ENCODE measurements at places on chromosomes 12 and 14.

- no peak for DNase-seq
Measured at GRCh38 chr14:31006703-31007102, 18.7 kb upstream of the AP4S1 start.

DNA sequence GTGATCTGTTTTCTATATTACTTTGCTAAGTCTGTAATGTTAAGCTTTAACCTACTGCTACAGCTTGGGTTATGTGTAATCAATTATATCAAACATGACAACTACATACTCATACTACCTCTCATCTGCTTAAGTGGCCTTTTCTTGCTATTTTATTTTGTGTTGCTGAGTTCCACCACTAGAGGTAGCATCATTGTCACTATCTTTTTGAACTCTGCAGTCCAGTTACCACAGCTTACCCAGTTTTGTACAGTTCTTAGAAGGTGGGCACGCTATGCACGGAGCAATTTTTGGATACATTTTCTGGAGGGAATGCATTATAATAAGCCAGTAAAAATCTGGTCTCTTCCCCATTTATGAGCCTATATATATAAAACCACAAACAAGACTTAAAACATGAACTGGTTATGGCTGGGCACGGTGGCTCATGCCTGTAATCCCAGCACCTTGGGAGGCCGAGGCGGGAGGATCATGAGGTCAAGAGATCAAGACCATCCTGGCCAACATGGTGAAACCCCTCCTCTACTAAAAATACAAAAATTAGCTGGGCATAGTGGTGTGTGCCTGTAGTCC lies 48.5 kb downstream of the SAV1 start:
- DNase-seq, result peak; percentile 15

DNA sequence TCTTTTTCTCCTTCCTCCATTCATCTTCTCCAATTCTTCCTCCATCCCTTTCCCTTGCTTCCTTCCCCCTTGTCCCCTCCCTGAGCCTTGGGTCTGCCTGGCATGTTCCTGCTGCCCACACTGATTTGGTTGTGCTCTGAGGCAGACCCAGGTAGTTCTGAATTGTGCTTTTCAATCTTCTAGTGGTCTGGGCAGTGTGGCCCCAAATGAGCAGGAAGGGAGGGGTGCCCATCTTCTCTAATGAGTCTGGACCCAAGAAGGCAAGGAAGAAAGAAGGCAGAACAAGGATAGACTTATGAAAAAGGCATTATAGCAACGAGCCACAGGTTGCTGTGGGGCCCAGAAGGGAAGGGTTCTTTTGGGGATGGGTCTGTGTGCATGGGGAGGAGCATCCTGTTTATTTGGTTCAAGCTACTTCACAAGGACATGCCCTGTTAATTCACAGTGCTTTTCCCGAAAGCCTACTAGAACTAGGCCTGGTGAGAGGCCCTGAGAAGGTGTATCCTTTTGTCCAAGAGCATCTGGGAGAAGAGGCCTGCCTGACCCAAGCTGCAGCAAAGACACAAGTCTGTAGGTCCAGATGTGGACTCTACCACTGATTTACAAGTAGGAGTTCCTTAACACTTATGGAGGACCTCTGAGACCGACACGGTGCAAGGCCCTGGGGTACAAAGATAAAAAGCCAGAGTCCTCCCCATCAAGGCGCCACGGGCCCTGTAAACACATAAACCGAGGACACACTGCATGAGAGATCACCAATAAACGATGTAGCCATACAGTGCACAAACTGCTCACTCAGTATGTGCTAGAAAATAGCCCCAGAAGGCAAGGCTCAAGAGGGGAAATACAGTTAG lies 1.1 kb upstream of the SUSD6 start:
- DNase-seq, result no peak

DNA sequence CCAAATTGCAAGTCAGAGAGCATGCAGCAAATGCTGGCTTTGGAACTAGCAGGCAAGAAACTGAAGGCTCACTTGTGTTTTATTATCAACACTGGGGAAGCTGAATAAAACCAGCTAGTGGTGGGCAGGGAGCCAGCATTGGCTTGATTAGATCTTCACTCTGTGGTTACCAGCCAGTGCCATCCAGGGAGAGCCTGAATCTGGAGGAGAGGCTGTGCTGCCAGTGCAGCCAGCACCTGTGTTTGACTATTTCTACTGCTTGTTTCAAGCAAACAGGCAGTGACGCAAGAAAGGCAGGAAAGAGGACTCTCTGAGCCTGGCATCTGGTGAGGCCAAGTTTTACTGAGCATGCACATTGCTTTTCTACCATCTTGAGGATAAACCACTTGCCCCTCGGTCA lies 247.0 kb downstream of the PHLDA1 start:
- DNase-seq, result no peak

DNA sequence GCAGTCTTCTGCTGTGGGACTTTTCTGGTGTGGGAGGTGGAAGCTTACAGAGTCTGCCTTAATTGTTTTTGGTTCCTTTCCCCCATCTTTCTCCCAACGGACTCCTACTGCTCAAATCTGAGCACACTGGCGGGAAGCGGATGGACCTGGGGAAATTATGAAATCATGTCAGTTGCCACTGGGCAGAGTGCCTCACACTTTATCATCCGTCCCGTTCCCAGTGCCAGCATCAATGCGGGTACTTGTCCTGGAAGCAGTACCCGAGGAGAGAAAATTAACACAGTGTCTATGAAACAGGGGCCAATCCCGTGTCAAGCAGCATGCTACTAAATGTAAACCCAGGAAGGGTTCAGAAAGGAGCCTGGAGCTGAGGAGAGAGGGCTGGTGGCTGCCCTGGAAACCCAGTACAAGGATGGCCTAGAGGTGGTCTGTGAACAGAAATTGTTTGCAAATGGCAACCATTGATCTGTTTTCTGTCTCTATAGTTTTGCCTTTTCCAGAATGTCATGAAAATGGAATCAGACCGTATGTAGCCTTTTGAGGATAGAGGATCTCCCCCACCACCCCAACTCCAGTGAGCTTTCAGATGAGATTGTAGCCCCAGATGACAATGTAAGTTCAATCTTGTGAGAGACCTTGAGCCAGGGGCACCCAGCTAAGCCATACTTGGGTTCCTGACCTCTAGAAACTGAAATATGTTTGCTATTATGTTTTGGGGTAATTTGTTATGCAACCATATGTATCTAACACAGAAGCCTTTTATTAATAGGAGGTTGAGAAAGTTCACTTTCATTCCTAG lies 908 bp upstream of the CDKL1 start:
- DNase-seq, result no peak

DNA sequence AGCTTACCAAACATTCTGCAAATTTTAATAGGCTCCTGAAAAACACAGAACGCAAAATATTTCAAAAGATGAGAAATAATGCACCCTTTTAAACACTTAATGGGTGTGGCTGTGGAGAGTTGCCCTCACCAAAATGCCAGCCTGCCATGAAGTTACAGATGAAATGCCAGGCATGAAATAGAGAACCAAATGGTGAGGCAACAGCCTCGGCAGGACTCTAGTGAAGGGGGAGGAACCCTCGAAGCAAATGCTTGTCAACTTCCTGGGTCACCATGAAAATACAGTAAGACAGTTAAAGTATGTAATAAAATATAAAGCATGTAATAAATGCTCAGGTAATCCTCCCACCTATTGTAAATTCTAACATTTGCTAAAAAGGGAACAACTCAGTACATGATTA lies 24.1 kb downstream of the DUSP16 start:
- DNase-seq, result no peak

DNA sequence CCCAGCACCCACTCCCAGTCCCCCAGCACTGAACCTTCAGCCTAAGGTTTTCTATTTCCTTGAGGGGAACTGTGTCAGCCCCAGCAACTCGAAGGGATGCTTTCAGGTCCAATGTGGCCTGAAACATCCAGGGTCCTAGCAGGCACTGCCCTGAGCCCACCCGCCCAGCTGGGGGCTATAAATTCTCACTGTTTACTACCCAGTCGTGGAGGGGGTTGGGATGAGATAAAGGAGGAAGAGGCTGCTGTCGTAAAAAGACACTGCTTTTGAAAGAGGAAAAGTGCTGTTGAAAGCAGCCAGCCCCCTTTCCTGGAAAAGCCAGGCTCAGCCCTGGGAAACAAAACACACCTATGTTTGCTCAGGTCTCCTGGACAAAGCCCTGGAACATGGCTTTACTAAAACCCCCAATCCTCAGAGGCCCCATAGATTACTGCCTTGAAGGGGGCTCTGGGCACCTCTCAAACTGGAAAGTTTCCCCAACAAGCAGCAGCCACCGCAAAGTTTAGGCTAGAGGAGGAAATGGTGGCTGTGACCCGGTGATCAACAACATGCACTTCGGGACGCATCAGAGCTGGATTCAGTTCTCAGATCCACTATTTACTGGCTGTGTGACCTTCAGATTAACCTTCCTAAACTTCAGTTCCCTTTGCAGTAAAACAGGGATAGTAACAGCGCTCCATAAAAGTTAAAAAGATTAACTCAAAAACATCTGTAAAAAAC lies 51.0 kb downstream of the ACTN1 start:
- no peak for DNase-seq

GRCh38 chr14:36134038-36134437 lies 42.5 kb downstream of the PTCSC3 start:
- DNase-seq, result no peak

GRCh38 chr12:47991106-47992061 lies 12.9 kb downstream of the COL2A1 start:
- no peak for DNase-seq

DNA sequence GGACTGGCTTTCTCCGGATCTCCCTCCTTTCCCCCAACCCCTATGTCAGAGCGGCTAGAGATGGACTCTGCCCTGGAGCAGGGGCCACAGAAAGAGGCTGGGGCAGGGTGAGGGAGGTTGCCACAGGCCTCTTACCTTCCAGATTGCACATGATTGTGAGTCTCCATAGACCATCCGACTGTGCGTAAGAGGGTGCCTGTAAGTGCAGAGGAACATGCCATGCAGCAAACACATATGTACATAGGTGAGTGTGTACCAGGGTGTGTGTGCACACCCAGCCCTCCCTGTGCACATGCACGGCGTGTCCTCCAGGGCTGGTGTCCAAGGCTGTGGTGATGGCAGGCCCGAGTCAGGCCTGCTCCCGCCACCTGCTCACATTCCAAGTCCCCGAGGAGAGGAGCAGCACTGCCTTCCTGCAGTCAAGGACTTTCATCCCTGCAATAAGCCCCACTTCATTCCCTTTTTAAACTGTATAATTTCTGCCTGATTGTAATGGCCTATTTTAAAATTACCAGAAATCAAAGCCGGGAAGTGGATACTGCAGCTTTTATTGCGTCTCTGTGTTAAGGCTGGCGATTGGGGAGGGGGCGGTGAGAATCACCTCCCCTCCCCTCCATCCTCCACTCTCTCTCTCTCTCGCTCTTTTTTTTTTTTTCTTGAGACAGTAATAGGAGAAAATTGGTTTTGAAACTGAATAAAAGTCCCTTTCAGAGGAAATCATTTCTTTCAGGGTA lies 28.5 kb downstream of the FAM222A start:
- DNase-seq, result no peak

- DNase-seq, result no peak
Measured at GRCh38 chr12:7019043-7019569, 830 bp upstream of the LPCAT3 start.

- no peak for DNase-seq
Measured at GRCh38 chr14:99231161-99231849, 40.7 kb downstream of the BCL11B start.

- DNase-seq, result no peak
Measured at GRCh38 chr12:124496584-124496983, 70.8 kb downstream of the NCOR2 start.

- no peak for DNase-seq
Measured at GRCh38 chr12:55935738-55936151, 4.8 kb downstream of the DGKA start.

- no peak for DNase-seq
Measured at GRCh38 chr14:32826404-32827082, 112.1 kb upstream of the NPAS3 start.

GRCh38 chr12:95316798-95317197 lies 99.2 kb downstream of the VEZT start:
- DNase-seq, result no peak

- DNase-seq, result peak; percentile 73
Measured at GRCh38 chr12:12482150-12482761, 80.4 kb downstream of the DUSP16 start.

DNA sequence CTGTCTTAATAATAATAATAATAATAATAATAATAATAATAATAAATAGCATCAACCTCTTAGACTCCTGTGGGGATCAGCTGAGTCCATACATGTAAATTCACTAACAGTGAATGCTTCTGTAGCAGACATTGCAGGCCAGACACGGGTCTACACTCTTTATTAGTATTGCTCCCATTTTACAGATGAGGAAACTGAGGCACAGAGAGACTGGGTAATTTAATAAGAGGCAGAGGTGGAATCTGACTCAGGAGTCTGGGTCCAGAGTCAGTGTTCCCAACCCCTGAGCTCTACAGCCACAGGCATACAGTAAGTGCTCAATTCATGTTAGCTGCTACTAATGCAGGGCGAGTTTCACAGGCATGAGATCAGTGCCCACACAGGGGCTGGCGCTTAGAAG lies 123.2 kb upstream of the MAP1LC3B2 start:
- no peak for DNase-seq

GRCh38 chr12:39343665-39344064 lies 99.3 kb downstream of the KIF21A start:
- no peak for DNase-seq

GRCh38 chr12:7959701-7960121 lies 23.7 kb upstream of the SLC2A3 start:
- peak; percentile 44 for DNase-seq

DNA sequence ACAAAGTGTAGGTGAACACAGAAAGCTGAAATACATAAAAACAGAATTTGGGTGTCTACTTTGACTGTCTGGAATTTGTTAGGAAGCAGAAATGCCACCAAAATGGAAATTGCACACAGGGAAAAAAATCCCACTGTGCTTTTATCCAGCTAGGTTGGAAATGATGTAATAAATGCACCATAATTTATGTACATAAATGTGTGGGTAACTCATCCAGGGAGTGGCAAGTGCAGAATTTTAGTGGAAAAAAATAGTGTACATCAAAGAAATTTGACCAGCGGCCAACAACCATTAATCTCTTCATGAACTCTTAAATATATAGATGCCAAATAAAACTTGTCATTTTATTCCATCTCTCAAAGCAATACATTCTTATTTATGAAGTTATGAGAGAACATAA lies 105.6 kb downstream of the LLPH start:
- no peak for DNase-seq

DNA sequence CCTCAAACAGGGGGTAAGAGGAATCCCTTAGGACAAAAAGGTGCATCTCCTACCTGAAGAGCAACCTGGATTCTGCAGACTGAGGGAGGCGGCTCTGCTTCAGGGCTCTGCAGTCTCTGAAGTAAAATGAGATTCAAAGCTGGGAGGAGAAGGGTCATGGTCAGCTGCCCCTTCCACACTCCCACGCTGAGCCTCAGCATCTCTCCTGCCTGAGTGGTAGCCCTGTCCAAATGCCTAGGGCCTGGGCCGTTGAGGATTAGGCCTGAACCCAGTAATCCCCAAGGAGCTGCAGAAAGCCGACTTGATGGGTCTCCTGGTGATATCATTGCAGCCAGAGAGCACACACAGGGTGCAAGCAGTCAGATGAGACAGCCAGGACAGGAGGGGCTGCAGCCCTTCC lies 18.9 kb downstream of the PHLDA1 start:
- DNase-seq, result no peak

DNA sequence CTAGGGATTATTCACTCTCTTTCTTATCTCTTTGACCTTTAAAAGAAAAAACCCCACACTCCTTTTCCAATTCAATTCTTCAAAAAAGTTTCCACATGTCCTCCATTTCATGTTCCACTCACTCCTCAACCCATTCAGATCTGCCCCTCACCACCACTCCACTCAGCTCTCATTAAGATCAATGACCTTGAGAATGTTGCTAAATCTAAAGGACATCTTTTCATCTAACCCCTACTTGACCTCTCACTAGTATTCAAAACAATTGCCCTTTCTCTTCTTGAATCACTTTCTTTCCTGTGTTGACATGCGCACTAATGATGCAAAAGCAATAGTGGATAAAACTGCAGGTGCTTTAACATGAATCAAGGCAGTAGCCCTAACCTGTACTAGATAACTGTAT lies 9.9 kb downstream of the HECTD1 start:
- DNase-seq, result no peak
